RPMI8226 (cell line): ENCODE measurements at places on chromosomes 12 and 14.

- DNase-seq = no peak
Observed at GRCh38 chr14:25086821-25087396, 37.0 kb upstream of the STXBP6 start.

GRCh38 chr12:1429980-1430379 lies 164.4 kb downstream of the FBXL14 start:
- no peak for DNase-seq

DNA sequence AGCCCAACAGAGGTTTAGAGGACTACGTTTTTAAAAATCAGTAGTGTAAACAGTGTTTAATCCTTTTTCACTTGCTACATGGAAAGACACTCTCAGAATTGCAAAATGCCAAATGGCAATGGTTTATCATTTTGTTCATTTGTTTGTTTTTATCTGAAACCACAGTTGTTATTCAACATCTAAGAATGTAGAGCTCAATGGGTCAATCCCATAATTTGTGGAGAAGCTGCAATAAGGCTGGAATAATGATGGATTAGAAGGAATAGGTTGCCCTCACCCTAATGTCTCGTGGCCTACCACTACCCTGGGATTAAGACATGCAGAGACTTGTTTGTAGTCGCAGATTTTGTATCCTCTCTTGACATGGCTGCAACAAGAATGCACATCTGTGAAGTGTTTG lies 115.7 kb downstream of the LLPH start:
- DNase-seq = no peak

DNA sequence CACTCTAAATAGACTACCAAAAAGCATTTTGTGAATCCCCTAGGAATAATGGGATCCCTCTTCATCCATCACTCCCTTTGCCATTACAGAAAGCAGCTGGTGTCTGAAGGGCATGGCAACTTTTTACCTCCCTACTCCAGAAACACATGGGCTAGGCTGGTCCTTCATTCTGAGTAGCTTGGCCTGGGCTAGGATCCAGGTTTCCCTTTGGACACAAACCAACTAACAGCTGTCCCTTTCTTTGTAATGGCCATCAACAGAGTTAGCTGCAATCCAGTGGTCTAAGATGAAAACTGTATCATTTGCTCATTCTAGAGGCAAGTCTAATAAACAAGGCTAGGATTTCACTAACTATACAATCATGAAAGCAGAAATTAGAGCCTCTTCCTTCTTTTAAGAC lies 7.4 kb downstream of the GRIN2B start:
- DNase-seq = no peak

DNA sequence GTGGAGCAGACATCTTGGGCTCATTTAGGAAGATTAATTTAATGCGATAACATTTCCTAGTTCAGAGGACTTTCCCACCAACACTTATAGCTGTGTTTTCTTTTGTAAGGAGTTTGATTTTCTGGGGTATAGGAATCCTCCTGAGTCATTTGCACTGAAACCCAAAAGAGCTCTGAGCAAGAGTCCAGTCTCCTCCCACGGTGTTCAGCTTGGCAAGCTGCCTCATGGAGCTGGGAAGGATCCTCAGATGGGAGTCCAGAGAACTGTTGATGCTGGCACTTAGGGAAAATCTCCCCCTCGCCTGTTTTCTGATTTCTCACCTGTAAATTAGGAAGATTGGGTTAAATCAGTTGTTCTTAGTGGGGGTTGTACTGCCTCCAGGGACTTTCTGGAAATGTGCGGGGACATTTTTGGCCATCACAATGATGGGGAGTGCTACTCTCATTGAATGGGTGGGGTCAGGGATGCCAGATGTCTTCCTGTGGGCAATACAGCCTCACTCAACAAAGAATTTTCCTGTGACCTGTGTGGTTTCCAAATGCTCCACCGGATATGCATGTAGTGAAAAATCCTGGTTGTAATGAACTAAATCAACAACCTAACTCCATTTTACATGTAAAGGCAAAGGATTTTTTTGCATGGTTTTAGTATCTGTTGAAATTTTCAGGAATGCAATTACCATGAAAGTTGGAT lies 150.6 kb downstream of the ADCK1 start:
- no peak for DNase-seq

DNA sequence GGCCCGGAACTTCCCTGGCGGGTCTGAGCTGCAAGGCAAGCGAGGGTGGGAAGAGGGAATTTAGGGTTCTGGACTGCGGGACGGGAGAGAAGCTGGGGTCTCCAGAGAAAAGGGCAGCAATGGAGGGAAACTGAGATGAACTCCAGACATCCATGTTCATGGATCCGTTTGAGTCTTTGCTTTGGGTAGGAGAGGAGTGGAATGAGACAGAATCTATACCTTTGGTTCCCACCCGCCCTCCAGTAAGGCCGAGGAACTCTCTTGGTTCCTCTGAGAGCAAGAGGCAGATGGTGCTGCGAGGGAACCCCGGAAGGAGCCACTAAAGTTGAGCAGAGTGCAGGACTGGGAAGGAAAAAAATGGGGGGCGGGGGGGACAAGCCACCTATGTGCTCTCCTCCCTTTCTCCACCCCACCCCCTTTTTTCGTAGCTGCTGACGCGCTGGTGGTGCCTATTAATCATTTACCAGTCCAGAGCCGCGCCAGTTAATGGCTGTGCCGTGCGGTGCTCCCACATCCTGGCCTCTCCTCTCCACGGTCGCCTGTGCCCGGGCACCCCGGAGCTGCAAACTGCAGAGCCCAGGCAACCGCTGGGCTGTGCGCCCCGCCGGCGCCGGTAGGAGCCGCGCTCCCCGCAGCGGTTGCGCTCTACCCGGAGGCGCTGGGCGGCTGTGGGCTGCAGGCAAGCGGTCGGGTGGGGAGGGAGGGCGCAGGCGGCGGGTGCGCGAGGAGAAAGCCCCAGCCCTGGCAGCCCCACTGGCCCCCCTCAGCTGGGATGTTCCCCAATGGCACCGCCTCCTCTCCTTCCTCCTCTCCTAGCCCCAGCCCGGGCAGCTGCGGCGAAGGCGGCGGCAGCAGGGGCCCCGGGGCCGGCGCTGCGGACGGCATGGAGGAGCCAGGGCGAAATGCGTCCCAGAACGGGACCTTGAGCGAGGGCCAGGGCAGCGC lies 1.2 kb downstream of the SSTR1 start:
- no peak for DNase-seq

DNA sequence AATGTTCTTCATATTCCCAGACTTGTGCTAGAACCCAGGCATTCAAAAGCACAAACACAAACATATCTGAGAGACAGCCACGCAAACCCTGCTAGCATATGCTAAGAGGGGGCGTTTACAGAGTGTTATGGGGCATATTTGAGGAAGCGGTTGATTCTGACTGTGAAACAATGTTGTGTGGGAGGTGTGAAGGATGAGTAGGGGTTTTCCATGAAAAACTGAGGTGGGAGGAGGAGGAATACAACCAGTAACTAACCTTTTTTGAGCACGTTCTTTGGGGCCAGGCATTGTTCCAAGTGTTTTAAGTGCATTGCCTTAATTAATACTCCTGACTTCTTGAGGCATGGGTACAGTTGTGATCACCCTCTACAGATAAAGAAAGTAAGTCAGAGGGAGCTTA lies 499.5 kb downstream of the AACS start:
- no peak for DNase-seq

- DNase-seq = no peak
Observed at GRCh38 chr12:14946861-14947260, 8.5 kb upstream of the ERP27 start.

GRCh38 chr14:94774344-94775090 lies 4.6 kb upstream of the GSC start:
- no peak for DNase-seq

DNA sequence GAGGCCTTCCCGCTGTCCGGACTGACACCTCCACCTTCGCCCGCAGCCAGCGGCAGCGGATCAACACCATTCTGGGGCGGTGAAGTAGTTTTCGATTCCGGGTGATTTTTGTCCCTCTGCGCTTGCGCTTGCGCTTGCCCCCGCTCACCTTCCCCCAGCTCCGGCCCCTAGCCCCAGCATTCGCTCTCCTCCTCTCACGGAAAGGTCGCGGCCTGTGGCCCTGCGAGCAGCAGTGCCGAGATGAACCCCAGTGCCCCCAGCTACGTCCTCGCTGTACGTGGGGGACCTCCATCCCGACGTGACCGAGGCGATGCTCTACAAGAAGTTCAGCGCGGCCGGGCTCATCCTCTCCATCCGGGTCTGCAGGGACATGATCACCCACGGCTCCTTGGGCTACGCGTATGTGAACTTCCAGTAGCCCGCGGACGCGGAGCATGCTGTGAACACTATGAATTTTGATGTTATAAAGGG lies 22.7 kb upstream of the SRGAP1 start:
- DNase-seq = no peak

- DNase-seq = no peak
Observed at GRCh38 chr14:99181804-99182520, 90.0 kb downstream of the BCL11B start.

GRCh38 chr14:104891664-104892530 lies 26.8 kb downstream of the CEP170B start:
- no peak for DNase-seq

GRCh38 chr14:33323979-33324378 lies 385.3 kb downstream of the NPAS3 start:
- DNase-seq = no peak

DNA sequence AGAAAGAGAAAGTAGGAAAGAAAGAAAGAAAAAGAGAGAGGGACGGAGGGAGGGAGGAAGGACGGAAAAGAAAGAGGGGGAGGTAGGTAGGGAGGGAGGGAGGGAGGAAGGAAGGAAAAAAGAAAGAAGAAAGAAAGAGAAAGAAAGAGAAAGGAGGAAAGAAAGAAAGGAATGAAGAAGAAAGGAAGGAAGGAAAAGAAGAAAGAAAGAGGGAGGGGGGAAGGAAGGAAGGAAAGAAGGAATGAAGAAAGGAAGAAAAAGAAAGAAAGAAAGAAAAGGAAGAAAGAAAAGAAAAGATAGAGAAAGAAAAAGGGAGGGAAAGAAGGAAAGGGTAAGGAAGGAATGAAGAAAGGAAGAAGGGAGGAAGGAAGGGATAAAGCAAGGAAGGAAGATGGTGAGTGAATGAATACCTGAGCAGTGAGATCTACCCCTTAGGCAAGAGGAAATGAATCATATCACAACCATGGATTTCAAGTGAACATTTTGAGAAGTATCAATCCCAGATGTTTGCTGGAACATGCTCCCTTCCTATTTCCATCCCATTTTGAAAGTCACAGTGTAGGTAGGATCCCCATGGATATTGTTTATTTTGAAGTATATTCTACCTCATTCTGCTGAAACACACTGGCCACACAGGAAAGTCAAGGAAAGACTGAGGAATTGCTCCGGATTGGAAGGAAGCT lies 639.4 kb upstream of the TBX3 start:
- no peak for DNase-seq

GRCh38 chr14:33484264-33484663 lies 466.6 kb downstream of the EGLN3 start:
- DNase-seq = no peak

DNA sequence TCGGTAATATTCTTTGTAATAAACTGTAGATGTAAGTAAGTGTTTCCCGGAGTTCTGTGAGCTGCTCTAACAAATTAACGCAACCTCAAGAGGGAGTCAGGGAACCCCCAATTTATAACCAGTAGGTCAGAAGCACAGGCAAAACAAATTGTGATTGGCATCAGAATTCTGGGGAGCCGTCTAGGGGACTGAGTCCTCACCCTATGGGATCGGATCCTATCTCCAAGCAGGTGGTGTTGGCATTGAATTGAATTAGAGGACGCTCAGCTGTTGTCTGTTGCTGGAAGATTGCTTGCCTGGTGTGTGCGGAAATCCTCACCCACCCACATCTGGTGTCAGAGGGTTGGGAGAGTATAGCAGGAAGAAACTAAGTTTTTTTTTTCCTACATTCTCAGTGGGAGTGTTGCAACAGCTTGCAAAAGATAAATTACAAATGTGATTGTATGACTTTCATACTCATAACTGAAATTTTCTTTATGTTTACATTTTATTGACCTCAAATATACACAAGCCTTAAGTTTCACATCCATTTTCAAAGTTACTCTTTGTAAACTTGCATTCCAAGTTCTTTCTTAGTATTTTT lies 5.5 kb downstream of the TMEM52B start:
- DNase-seq = no peak

- no peak for DNase-seq
Observed at GRCh38 chr14:33908540-33909223, 42.2 kb downstream of the EGLN3 start.

GRCh38 chr12:53514628-53515290 lies 7.5 kb upstream of the NPFF start:
- DNase-seq = no peak

DNA sequence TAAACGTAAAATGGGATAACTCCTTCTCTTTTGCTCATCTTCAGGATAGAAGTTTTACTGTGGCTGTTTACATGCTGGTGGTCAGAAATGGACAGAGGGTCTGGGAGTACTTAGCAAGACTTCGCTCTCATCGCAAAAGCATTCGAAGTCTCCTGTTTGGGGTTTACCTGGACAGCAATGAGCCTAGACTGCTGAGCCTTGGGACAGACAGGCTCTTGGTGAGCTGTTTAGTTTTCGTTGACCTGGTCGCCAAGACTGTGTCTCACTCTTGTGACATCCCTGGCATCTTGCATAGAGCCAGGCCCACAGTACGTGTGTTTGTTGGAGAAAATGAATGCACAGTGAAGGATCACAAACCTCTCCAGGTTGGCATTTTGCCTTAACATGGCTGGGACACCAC lies 42.1 kb downstream of the CFAP251 start:
- no peak for DNase-seq

- DNase-seq = peak; percentile 60
Observed at GRCh38 chr12:47739979-47740378, 14.7 kb upstream of the ENDOU start.

- no peak for DNase-seq
Observed at GRCh38 chr14:99007795-99008194, 264.2 kb downstream of the BCL11B start.

- no peak for DNase-seq
Observed at GRCh38 chr14:89540009-89540829, 123.2 kb upstream of the FOXN3 start.

DNA sequence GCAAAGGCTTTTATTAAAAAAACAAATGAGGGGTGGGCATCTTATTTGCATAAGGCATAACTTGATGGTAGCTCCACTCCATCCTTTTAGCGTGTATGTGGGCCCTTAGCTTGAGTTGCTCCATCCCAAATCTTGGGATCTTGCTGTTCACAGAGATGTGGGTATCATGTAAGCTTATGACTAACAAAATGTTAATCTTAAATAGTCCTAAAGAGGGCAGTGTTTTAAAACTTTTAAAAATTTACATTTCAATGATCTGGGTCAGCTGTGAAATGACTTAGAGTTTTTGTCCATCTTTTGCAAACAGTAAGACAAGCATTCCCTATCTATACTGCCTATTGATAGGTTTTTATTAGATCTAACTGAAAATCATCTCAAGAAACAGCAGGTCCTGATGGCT lies 86.0 kb downstream of the SLCO1A2 start:
- no peak for DNase-seq

- DNase-seq = no peak
Observed at GRCh38 chr14:64715628-64716412, 11.6 kb downstream of the PLEKHG3 start.

- no peak for DNase-seq
Observed at GRCh38 chr12:71592841-71593240, 70.8 kb downstream of the ZFC3H1 start.

DNA sequence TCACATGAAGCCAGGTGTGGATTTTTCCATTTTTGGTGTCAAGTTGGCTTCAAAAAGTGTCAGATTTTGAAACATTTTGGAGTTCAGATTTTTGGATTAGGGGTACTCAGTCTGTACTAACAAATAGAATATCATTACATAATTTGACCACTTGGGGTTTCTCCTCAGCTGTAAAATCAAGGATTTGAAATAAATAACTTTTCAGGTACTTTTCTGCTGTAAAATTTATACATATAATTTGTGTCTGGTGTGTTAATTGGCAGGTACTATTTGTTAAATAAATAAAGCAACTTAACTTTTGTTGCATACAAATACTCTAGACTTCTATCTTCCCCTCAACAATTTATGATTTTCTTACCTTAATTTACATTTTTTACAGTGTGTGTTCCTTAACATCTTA lies 234.1 kb upstream of the PRICKLE1 start:
- DNase-seq = no peak
